ENCODE measurements at places on chromosomes 5 and 9.

DNA sequence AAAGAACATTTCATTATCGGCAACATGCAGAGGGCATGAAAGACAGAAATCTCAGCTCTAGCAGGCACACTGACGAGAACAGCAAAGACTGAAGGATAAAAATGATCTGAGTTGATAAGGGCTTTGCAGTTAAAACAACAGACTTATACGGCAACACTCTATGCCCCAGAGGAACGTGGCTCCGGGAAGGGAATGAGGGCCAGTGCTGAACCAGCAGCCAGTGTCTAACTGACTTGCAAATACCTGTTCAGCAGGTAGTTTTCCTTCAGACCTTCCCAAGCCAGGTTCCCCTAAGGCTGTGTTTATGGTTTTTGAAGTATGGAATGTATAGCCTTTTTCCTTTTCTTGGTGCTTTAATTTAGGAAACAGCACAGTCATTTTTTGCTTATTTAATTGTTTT lies 121.3 kb upstream of the CDH18 start:
- DNase-seq: no peak

DNA sequence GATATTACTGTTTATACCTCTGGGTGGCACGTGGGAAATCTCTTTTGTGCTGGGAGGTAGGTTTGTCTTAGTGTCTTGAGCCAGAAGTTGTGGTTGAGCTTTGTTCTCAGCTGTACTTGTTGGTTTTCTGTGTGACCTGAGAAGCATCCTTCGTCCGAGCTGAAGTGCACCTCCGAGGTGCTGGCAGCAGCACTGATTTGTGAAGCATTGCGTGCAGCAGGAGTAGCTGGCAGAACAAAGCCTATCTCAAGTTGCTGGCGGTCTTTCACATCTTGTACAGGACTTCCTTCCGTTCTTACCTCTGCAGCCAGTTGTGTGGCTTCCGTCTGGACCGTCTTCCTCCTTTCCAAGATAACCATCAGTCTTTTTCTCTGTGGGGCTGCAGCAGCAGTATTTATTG lies 4.3 kb downstream of the PRRC2B start:
- DNase-seq: peak; percentile 44

- DNase-seq: no peak
These were observed 3.9 kb upstream of the LPCAT1 start for GRCh38 chr5:1527533-1528205.

GRCh38 chr5:170425731-170426130 lies 36.6 kb upstream of the KCNMB1 start:
- no peak for DNase-seq

GRCh38 chr9:99822109-99822805 lies 572 bp downstream of the NR4A3 start:
- no peak for DNase-seq
